ENCODE measurements at places on chromosomes 6 and 20.

GRCh38 chr20:16806886-16807285 is 58.7 kb downstream of the OTOR start:
- no peak overlapping the region for H3K27ac ChIP-seq
- no peak for DNase-seq
- no peaks in the 10 kb centered on the region for H3K36me3 ChIP-seq
- H3K4me1 ChIP-seq = no peaks in the 10 kb centered on the region
- H3K27me3 ChIP-seq = peaks cover 67% of the 10 kb centered on the region
- no peak overlapping the region for H3K4me3 ChIP-seq

- peaks cover 10% of the 10 kb centered on the region for H3K4me1 ChIP-seq
- no peak overlapping the region for H3K4me3 ChIP-seq
- H3K27me3 ChIP-seq = no peaks in the 10 kb centered on the region
- no peaks in the 10 kb centered on the region for H3K36me3 ChIP-seq
- DNase-seq = no peak
These were observed 189.9 kb upstream of the ZNF184 start for GRCh38 chr6:27662769-27663168.

GRCh38 chr6:37019065-37019450 is 13.6 kb downstream of the FGD2 start:
- peak overlapping the region; percentile 67 for H3K27ac ChIP-seq
- no peaks in the 10 kb centered on the region for H3K27me3 ChIP-seq
- no peak overlapping the region for H3K4me3 ChIP-seq
- DNase-seq = peak; percentile 85
- H3K4me1 ChIP-seq = peaks cover 53% of the 10 kb centered on the region

GRCh38 chr20:38344107-38344701 is 2.1 kb upstream of the LBP start:
- H3K36me3 ChIP-seq = no peaks in the 10 kb centered on the region
- peaks cover 42% of the 10 kb centered on the region for H3K27me3 ChIP-seq
- DNase-seq = no peak
- no peak overlapping the region for H3K27ac ChIP-seq
- no peaks in the 10 kb centered on the region for H3K4me1 ChIP-seq

DNA sequence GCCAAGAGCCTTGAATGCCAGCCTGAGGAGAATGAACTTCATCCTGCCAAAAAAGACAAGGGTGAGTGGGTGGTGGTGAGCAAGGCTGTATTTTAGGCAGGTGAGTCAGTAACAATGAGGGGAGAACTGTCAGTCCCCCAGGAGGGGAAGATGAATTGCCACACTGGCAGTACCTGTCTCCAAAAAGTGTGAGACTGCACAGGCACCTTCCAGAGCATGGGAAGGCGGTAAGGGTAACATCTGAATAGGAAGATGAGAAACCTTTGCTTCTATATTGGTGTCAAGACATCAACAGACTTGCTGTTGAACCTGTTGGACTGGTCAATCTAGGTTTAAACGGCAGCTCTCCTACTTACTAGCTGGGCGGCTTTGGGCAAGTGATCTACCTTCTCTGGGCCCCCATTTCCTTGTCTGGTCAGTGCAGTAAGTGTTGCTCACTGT is 30.9 kb downstream of the STK35 start:
- H3K36me3 ChIP-seq = no peaks in the 10 kb centered on the region
- peaks cover 53% of the 10 kb centered on the region for H3K4me1 ChIP-seq
- peak overlapping the region; percentile 47 for H3K4me3 ChIP-seq
- DNase-seq = peak; percentile 91

DNA sequence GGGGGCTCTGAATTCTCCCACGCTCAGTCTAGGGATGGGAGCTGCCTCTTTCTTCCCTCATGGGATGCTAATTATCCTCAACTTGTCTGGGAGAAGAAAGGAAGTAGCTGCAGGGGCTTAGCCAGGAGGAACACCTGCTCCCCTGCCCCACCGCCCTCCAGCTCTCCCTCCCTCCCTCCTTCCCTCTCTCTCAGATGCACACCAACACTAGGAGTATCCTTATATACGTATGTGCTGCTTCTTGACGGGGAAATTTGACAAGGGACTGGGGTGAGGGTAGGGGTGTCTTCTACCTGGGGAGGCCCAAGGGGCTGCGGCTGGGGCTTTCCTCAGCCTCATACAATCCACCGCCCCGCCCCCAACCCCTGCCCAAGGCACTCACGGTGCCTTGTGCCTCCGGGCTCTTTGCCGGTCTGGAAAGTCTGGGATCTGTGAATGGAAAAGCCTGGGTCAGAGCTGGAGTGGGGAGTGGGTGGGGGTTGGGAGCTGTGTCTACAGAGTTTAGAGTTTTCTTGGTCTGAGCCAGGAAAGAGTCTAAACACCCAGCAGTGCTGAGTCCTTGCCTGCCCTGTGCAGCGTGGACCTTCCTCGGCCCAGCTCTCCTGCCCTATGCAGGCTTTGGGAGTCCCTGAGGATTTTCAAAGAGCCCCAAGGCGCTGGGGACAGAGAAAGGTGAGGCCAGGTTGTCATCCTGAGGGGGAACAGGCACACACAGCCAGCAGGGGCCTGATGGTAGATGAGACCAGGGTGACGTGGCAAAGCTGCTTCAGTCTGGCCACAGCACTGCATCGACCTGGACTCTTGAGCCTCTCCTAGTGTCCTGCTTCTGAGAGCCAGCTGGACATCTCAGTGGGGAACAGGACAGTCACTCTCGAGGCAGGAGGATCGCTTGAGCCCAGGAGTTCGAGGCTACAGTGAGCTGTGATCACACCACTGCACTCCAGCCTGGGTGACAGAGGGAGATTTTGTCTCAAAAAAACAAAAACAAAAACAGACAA is 29.3 kb upstream of the EMILIN3 start:
- no peaks in the 10 kb centered on the region for H3K27me3 ChIP-seq
- DNase-seq = peak; percentile 30
- no peaks in the 10 kb centered on the region for H3K36me3 ChIP-seq
- peaks cover 24% of the 10 kb centered on the region for H3K4me1 ChIP-seq
- H3K27ac ChIP-seq = no peak overlapping the region
- H3K4me3 ChIP-seq = no peak overlapping the region

DNA sequence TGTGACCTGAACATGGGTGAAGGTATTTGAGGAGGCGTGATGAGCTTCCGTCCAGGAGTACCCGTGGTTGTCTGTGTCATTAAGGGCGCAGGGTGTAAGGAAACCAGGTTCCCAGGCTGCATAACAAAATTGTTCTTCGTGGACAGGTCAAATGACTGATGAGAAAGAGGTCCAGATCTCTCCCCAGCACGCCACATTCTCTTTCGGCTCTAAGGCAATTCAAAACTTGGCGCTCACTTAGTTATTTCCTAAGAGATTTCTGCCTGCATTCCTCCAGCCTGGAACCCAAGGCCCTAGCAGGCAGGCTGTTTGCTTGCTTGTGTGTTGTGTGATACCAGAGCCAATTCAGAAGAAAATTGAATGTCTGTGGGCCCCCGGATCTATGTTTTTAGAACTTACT is 139.9 kb downstream of the AGPAT4 start:
- no peak overlapping the region for H3K27ac ChIP-seq
- no peaks in the 10 kb centered on the region for H3K27me3 ChIP-seq
- H3K36me3 ChIP-seq = no peaks in the 10 kb centered on the region
- no peaks in the 10 kb centered on the region for H3K4me1 ChIP-seq
